Progenitor cell of endocrine pancreas (in vitro differentiated cells): ENCODE measurements at places on chromosomes 5 and 9. TPM values are rescaled to one million over a fixed set of nuclear protein-coding genes. Genes with fewer than 3 reads are reported as not detected.

DNA sequence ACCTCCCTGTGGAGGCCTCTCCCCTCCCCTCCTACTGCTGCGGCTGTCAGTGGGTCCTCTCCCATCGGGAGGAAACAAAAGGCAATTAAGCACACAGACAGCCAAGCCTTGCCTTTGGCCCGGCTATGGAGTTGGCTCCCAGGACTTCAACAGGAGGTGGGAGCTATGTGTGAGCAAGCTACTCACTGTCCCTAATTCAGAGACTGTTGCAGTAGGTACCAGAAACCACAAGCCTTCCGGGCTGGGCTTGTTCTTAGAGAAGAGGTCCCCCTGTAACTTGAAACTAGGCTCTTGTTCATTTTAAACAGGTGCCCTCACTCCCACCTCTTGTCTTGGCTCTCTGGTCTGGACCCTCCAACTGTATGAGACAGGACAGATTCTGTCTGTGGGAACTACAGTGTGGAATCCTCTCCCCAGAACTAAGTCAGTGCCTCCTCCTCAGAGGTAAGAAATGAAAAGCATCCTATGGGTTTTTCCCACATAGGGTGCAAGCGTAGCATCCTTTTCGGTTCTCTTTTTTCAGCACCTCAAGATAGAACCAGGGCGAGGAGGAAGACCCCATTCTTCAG, 561.1 kb downstream of the EBF1 start:
- DNase-seq: no peak

GRCh38 chr5:72648480-72648879, 141.3 kb upstream of the ZNF366 start:
- no peak for DNase-seq

GRCh38 chr9:79796411-79796810, 224.6 kb downstream of the TLE4 start:
- DNase-seq: no peak

The RNF180 gene
- total RNA-seq: 10.9 and 11.2 TPM in 2 replicates

DNA sequence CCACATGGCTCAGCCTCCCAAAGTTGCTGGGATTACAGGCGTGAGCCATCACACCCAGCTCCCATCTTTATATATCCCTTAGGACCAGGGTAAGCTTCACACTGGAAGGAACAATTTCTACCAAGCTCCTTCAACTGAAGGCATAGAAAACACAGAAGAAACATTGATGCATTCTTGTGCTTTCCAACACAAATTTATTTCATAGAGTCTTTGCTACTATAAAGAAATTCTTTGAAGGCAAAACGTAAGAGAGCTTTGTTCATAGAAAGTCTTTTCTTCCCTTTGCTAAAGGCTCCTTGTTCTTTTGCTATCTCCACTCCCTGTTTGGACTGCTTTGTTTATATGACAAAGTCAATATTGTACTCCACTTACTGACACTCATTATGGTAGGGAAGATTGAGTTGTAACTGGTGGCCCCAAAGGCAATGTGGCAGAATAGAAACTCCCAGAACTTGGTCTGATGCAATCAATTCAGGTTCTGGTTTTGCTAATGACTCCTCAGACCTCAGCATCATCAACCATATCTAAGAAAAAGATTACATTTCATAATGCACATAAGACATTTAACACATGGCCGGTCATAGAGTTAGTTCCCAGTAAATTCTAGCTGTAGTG, 97.4 kb upstream of the CLINT1 start:
- DNase-seq: no peak

DNA sequence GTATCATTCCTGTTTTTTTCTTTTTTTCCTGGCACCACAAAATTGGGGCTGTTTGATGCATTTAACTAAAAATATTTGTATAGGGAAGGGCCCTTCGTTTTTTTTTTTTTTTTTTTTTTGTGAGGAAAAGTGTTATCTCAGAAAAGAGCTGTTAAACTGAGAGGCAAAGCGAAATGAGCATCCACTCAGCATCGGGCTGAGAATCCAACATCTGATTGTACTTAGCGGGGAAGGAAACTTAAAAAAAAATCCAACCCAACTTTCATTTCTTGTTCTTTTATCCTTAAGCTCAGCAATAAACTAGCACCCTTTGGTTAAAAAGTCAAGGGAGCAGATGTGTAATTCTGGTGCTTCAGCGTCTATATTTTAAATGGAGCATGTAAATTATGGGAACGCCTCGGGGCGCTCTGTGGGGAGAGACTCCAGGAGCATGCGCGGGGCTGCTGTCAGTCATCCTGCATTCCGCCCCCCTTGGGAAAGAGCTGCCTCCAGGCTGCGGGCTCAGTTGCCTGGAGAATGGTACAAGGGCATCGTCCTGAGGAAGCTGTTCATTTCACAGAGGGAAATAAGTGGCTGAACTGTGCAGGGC, 33.3 kb downstream of the DMRT2 start:
- peak; percentile 12 for DNase-seq

- DNase-seq: no peak
Observed at GRCh38 chr5:14216902-14217301, 73.8 kb downstream of the TRIO start.

The KIF4B gene
- not detected in 2 replicates for total RNA-seq

The CCNO gene
- 0.19 TPM in 1 of 2 replicates, not detected in the other for total RNA-seq

The KIF27 gene
- 22.5 and 24.6 TPM in 2 replicates for total RNA-seq

- DNase-seq: no peak
Observed at GRCh38 chr5:132425009-132425937, 55.8 kb downstream of the SLC22A5 start.

The INSL6 gene
- total RNA-seq: not detected in 2 replicates

The MORN5 gene
- total RNA-seq: 0.57 and 1.9 TPM in 2 replicates

DNA sequence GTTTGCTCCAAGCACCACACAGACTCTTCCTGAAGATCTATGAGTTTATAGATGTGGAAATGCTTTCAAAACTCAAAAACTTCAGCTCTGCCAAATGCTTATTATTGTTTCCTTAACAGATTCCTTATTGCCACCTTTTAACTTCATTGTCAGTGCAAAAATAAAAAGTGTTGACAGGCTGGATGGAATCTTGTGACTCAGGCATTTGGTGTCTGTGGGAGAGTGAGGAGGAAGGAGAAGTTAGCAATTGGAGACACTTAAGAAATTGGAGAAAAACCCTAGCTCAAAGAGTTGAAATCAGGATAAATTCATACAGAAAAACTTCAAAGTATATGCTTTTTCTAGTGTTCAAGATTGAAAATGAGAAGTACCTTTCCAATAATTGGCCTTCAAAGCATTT, 140.6 kb upstream of the PUM3 start:
- no peak for DNase-seq

GRCh38 chr9:108905494-108905893, 28.4 kb downstream of the ELP1 start:
- DNase-seq: no peak

DNA sequence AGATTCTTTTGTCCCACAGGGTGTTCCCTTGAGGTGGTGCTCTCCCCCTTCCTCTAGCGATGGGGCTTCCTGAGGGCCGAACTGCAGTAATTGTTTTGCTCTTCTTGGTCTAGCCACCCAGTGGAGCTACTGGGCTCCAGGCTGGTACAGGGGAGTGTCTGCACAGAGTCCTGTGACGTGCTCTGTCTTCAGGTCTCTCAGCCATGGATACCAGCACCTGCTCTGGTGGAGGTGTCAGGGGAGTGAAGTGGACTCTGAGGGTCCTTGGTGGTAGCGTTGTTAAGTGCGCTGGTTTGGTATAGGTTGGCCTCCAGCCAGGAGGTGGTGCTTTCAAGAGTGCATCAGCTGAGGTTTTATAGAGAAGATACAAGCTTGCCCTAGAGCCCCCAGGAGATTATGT, 20.4 kb upstream of the CEP72 start:
- no peak for DNase-seq

- DNase-seq: no peak
Observed at GRCh38 chr5:122877518-122877917, 32.1 kb downstream of the SNX24 start.
